Germinal center (tissue), 1 donor: ENCODE measurements at places on chromosomes 7 and 10.

- DNase-seq = no peak
Measured at GRCh38 chr10:130231251-130231741, 95.1 kb downstream of the GLRX3 start.

DNA sequence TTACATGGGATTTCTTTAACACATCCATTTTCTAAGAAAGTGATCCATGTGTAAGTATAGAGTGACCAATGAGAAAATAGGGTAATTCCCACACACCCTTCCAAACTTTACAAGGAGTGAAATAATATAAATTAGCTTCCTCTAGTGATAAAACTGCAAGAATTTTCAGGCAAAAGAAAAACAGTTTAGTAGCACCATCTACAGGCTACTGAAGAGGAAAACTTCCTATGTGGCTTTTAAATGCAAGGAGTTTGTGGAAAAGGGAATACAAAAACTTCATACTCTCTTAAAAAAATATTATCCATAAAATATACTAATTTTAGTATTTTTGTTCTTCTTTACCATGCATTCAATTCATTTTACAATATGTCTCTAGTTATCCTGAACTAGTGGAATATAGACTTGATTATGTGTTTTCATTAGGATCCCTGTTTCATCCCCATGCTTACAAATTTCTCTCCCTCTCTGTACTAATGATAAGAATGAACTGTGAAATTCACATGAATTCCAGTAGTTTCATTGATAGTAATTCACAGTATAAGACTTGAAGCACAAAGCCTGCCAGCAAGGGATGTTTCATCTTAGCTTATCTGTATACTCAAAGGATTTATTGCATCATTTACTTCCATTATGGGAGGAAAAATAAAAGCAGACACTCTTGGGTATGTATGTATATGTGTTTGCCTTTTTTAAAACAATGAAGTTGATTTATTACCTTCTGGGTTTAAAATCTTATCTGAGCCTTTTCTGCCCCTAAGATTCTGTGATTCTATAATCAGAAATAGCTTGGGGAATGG is 442.9 kb downstream of the AUTS2 start:
- DNase-seq = no peak

- DNase-seq = peak; percentile 50
Measured at GRCh38 chr10:111076191-111076681, 593 bp upstream of the ADRA2A start.

- no peak for DNase-seq
Measured at GRCh38 chr10:132300582-132300981, 7.2 kb downstream of the STK32C start.

DNA sequence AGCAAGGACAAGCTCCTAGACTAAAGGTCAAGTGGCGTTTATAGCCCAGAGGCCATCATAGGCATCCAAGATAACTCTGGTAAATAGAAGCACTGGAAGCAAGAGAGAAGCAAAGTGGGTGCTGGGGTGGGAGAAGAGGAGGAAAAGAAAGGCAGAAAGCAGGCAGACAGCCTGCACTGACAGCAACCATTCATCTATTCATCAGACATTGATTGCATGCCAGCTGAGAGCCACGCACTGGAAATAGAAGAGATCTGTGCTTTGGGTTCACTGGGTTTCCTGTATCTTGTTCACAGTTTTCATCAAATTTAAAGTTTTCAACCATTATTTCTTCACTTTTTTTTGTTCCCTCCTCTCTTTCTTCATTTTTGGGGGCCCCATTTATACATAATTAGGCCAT is 4.7 kb upstream of the SLIT1 start:
- DNase-seq = no peak

GRCh38 chr10:13268841-13269240 is 31.0 kb downstream of the PHYH start:
- DNase-seq = no peak

DNA sequence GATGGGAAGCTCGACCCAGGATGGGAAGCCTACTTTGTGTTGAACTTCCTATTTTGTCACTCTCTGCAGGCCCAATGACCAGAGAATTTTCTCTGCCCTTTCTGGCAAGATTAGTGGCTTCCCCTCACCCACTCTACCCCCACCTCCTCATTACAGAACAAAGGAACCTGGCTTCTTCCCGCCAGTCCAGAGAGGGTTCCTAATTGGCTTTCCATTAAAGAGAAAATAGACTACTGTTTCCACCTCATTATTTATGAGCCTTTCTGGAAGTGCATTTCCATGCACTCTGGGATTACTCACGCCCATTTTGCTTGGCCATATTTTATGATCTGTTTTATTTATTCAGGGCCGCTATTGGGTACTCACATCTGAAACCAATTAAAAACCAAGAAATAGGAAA is 94.9 kb upstream of the TCF7L2 start:
- no peak for DNase-seq

DNA sequence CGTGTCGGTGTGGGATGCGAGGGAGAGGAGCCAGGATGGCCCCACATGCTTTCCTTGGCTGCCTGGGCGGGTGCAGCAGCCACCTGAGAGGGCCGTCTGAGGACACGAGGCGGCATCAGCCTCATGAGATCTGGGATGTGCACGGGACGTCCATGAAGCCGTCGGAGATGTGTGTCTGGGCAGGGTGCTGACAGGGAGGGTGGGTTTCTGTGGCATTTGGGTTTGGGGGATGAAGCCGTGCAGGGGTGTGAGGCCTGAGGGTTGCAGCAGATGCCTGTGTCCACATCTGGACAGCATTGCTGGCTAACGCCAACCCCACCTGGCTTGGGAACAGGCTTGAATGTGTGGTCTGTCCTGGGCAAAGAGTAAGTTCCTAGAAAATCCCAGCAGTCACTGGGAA is 179.5 kb downstream of the DNAJB6 start:
- DNase-seq = no peak

- no peak for DNase-seq
Measured at GRCh38 chr10:112816033-112816430, 134.0 kb upstream of the TCF7L2 start.

DNA sequence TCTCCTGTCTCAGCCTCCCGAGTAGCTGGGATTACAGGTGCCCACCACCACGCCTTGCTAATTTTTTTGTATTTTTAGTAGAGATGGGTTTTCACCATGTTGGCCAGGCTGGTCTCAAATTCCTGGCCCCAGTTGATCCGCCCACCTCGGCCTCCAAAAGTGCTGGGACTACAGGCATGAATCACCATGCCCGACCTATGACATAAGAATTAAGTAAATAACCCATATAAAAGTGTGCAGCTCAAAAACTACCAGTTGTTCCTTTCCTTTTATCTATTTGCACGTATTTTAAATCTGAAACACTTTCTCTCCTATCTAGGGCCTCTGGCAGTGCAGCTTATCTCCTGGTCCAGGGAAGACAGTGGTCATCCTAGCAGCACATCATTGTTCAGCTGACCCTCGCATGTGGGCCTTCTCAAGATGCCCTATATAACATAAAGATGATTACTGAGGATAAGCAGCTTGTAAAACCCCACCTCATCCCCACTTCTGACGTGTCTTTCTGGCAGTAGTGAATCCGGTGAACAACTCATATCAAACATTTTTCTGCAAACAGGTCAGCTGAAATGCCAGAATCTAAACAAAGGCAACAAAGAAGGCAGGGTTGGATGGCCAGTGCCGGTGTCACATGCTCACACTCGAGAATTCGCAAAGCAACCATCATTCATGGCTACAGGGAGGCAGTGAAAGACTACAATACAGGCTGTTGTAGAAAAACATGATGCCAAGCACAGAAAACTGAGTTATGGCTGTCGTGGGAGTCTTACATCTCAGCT is 36.0 kb upstream of the KCNIP2 start:
- DNase-seq = no peak

DNA sequence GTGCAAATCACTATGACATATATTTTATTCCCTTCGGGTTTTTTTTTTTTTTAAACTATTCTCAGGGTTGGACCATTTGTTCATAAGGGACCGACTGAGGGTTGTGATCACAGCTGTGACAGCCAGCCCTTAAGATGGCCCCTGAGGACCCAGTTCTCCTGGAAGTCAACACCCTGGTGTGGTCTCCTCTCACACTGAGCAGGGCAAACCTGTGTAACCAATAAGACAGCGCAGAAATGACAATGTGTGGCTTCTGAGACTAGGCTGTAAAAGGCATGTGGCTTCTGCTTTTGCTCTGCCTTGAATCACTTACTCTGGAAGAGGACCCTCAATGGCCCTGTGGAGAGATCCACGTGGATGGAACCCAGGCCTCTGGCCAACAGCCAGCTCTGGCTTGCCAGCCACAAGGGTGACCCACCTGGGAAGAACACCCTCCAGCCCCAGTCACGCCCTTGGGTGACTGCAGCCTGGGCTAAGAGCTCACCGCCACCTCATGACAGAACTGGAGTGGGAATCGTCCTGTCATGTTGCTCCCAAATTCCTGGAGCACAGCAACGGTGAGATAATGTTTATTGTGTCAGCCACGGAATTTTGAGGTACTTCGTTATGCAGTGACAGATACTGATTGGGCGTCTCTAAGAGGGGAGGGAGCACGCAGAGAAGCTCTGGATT is 127.1 kb downstream of the CLEC2L start:
- DNase-seq = no peak

DNA sequence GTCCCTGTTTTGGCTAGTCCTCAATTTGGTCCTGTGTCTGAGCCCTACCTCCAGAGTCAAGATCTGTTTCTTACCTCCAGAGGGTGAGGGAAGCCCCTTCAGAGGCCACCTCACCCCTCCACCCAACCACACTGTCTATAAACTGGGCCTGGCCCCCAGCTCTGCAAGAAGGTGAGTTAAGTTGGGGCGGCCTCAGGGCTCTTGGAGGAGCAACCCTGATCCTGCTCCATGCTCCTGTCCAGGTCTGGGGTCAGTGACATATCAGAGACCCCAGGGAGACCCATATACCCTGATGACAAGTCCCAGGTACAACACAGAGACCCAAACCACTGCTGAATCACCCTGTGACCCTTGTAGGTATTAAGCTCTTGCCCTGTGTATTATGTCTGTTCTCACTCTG is 69.5 kb downstream of the MYL10 start:
- no peak for DNase-seq

- no peak for DNase-seq
Measured at GRCh38 chr7:6026820-6027311, 4.3 kb upstream of the ANKRD61 start.

GRCh38 chr10:13351340-13351915 is 3.3 kb upstream of the SEPHS1 start:
- peak; percentile 27 for DNase-seq

DNA sequence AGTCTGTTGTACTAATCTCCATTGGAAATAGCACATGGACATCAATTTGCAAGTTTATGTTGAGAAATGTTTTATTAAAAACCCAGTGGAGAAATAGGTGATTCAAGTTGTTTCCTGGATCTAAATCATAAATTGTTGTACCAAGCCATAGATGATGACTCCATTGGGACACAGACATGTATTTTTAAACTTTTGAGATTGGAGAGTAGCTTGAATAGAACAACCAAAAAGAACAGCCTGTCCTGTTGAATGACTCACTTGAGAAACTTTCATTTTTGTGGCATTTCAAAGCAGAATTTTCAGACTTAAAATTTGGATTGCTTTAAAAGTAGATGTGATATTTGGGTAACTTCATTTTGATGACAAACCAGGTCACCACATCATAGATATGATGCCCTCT is 197.5 kb downstream of the GPAM start:
- DNase-seq = no peak

GRCh38 chr10:113207924-113208323 is 257.9 kb downstream of the TCF7L2 start:
- no peak for DNase-seq
